WTC11 (cell line): ENCODE measurements at places on chromosomes 2 and 18.

DNA sequence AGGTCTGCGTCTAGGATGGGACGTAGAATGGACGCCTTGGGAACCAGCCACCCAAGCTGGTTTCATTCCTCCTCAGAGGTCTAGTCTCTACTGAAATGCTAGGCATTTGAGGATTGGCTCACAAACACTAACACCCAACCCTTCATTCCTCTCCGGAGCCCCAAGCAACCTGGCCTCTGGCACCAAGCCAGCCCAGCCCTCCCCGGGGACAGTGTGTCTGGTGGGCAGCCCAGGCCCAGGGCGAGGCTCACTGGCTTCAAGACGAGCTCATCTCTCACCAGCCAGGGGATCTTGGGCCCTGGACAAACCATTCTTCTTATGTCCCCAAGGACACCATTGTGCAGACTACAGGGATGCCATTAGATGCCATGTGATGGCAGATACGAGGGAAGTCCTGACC lies 182.5 kb downstream of the CTIF start:
- no peak for DNase-seq

GRCh38 chr2:214801068-214801467 lies 8.4 kb downstream of the BARD1 start:
- no peak for DNase-seq

DNA sequence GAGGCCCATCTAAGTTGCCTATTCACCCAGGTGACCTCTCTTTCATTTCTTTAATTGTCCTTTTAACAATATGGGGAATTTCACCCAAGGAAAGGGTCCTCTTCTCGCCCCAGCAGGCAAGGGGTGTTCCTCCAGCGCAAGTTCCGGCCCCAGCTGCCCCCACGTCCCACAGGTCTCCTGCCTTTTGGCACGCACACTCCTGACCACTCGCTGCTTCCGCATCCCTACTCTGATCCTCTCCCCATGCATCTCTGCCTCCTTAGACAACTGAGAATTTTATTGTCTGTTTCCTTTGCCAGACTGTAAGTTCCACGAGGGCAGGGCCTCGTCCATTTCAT lies 684 bp upstream of the ARPC2 start:
- DNase-seq, result no peak

GRCh38 chr2:214365549-214365948 lies 45.3 kb upstream of the VWC2L start:
- no peak for DNase-seq

DNA sequence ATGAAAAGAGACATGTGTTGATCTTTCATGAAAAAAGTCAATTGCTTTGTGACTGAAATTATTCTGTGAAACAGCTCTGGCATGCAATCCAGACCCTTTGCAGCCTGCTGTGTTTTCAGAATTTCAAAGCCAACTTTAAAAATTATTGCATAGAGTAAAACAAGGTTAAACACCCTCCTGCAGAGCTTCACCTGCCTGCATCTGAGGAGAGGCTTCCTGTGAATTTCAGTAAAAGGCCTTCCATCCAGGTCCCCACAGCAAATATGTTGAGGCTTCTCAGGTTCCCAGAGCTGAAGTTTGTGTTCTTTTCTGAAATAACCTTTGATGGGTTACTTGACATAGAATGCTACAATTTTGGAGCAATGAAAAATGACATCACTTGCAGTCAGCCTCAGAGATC lies 4.1 kb downstream of the XIRP2 start:
- DNase-seq, result no peak

- DNase-seq, result no peak
Observed at GRCh38 chr2:195505701-195506100, 151.3 kb upstream of the SLC39A10 start.

DNA sequence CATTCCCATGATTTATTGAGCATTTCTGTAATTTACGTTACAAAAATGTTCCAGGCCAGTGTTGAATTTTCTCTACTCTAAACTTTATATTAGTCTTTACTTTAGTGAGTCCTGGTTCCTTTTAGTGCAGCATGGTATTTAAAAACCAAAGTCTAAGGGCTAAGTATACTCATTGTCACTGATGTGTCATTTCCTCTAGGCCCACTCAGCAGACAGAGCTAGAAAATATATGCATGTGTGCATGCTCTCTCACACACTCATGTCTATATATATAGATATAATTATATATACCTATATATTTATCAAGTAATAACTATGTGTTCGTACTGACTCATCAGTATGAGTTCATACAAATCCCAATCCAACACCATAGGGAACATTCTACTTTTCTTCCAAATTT lies 132.5 kb upstream of the SLC8A1 start:
- no peak for DNase-seq

DNA sequence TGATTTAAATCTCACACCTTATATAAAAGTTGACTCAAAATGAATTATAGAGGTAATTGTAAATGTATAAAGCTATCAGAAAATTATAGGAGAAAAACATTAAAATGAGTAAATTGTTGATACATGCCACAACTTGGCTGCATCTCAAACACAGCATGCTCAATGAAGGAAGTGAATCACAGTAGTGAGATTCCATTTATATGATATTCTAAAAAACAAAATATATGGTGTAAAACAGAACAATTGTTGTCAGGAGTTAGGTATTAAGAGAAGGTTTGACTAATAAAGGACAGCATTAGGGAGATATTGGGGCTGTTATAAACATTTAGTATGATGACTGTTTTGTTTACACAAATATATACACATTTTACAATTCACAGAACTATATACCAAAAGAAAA lies 356.6 kb upstream of the CELF4 start:
- DNase-seq, result no peak

- no peak for DNase-seq
Observed at GRCh38 chr2:74578408-74578807, 23.9 kb downstream of the DOK1 start.
